ENCODE measurements at places on chromosomes 7 and 10. TPM values are rescaled to one million over a fixed set of nuclear protein-coding genes. Genes with fewer than 3 reads are reported as not detected.

EPHA1 gene
- 19.6 TPM for total RNA-seq

CELF2 gene
- total RNA-seq, result 31.4 TPM

OPALIN gene
- not detected for total RNA-seq

PRKG1 gene
- 17.1 TPM for total RNA-seq

FHIP2A gene
- total RNA-seq, result 29.7 TPM

RELN gene
- total RNA-seq, result 2.4 TPM

ACADSB gene
- total RNA-seq, result 48.9 TPM

C10orf105 gene
- not detected for total RNA-seq

Measured in mucosa of descending colon (tissue), 3 donors.